ENCODE measurements at places on chromosomes 3 and 15.

DNA sequence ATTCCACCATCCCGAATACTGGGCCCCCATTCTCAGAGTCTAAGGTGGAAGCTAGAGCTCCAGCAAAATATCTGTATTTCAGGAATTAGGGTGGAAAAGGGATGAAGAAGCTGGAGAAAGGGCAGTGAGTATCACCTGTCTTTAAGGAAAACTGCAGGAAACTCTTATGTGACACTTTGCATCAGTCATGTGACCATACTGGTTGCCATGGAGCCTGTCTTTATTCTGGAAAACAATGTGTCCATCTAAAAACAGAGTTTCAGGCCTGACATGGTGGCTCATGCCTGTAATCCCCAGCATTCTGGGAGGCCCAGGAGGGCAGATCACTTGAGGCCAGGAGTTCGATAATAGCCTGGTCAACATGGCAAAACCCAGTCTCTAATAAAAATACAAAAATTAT is 52.9 kb upstream of the FSIP1 start:
- no peak for DNase-seq

DNA sequence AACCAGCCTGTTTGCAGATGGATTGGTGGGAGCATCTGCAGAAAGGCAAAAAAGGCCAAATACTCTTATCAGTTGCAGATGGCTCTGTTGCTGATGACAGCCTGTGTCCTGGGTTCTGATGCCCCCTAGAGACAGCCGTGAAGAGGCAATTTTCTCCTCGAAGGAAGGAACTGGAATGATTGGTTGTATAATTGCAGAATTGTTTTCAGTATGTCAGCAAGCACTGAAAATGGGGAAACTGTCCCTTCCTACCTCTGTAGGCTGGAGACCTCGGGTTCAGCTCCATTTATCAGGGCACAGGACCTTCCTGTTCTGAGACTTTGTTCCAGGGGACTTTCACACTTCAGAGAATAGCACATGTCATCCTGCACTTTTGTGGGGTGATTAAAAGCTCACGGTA is 103.0 kb downstream of the PGPEP1L start:
- DNase-seq = no peak

DNA sequence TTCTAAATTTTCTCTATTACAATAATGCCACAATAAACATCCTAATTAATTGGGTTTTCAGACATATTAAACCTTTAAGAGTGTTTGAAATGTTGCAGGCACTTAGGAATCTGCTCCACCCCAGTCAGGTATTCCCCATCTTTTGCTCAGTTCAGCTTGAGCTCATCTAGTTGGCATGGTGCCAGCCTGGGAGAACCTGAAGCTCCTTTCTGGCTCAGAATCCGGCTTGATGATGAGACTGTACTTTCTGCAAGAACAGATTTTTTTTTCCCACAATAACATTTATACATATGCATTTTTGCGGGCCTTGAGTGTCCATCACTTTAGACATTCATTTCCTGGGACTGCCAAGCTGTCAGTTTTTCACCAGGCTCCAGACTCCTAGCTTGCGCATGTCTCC is 7.7 kb upstream of the OXSR1 start:
- no peak for DNase-seq

DNA sequence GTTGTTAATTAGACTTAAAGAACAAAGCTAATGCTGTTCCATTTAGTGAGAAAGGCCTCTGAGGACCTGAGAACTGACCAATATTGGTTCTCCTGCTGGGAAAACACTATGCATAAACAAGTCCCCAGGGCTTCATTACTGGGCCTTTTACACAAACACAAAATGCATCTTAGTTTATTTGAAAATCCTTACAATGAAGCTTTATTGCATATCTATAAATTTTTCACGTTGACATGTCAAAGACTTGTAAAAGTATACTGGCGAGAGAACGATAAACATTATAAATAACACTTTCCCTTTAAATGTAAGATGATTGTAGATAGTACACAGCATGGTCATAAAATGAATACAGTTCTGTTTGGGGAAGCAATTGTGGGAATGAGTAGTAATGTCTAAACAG is 151.7 kb downstream of the ROBO2 start:
- DNase-seq = no peak

- DNase-seq = no peak
Observed at GRCh38 chr3:150828261-150828660, 65.3 kb upstream of the SIAH2 start.

DNA sequence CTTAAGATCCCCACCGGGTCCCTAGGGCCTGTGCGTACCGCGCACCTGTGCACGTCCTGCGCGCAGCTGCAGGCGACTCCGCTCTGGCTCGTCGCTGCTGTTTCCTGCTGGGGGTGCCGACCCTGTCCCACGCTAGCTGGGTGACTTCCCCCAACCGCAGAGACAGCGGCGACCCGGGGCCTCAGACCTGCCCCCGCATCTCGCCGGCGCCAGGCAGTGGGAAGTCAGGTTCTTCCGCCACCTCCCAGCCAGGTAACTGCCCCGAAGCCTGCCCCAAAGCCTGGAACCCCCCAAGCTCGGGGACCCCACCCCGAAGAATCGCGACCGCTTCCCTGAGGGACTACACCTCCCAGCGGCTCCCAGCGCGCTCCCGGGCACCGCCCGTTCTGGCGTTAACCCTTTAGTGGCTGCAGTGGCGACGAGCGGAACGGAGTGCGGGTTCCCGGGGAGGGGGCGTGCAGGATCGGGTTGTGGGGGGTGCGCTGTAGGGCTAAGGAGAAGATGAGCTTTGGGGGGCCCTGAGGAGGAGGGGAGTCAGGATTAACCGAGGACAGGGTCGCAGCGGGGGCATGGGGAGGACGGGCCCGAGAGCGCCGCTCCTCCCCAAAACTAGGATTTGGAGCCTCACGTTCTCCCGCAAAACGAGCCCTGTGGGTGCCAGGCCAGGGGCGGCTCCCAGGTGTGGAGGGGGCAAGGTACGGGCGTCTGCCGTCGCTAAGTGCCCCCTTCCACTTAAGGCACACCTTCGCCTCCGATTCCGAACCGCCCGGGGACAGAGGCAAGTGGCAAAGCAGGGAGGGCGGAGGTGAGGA is 589 bp downstream of the NEIL1 start:
- peak; percentile 94 for DNase-seq

DNA sequence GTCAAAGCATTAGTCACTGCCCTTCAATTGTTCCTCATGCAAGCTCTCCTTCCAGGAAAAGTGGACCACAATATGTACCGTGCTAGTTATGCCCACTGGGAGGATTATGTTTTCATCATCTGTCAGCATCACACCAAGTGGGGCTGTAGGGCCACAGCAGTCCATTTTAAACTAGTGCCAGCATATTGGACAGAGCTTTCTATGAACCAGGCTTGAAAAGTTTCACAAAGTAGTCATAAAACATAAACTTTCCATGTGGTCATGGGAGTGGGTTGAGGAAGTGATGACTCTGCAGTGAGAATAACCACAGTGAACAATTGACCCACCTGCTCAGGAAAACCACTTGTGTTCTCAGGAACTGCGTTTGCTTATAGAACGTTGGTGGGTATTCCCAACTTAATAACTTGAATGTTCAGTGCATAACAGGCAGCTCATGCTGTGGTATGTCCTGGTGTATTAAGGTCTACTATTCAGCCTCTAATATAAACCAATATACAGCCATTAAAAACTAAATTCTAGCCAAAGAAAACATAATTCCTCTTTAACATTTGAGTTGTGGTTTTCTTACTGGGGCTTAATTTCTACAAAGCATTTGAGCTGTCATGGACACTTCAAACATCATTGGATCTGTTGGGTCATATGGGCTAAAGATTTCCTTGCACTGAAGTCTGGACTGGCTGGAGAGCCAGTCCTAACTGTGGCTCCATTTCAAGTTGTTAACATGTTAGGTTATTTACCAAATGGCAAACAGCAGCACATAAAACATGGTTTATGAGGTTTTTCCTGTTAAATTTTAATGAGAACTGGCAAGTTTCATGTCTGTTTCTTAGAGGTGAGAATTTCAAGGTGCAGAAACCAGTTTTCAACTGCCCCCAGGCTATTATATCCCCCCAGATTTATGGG is 274.1 kb downstream of the OTOL1 start:
- no peak for DNase-seq

GRCh38 chr3:172397716-172398405 is 50.4 kb downstream of the GHSR start:
- no peak for DNase-seq

DNA sequence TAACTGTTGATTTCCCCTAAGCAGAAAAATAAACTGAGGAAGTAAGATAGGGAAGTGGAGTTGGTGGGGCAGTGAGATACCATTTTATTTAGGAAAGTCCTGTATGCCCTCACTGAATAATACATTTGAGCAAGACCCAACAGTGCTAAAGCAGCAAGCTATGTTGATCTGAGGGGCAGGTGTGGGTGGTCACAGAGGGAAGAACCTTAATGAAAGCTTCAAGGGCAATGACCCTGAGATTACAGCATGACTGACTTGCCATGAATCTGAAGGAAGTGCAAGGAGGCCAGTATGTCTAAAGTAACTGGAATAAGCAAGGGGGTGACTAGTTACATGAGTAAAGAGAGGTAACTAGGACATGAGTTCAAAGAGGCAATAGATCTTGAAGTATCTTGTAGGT is 159.5 kb downstream of the CD47 start:
- DNase-seq = no peak

GRCh38 chr3:140463355-140463754 is 214.5 kb upstream of the TRIM42 start:
- no peak for DNase-seq

DNA sequence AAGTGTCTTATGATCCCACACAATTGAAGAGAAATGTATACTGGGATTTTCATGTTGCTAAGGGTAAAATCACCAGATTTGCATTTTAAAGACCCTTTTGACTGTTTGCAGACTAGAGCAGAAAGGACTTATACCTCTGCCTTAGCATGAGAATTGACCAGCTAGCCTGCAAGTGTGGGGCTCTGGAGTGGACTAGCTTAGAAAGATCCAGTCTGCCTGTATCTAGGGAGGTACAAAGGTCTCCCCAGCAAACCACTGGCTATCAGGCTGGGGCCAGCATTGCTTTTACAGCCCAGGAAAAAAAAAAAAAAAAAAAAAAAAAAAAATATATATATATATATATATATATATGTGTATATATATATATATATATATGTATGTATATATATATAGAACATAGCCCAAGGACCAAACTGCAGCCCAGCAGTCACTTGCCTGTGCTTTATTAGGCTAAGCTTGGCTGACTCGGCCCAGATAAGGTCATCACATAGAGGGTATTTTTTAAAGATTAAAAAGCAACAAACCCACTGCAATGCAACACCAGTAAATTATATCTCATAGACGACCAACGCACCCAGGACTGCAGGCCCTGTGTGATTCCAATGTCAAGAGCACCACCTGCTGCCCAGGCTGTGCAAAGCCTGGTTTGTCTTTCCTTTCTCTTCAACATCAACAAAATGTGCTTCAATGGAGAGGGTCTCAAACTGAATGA is 63.7 kb downstream of the DCLK3 start:
- no peak for DNase-seq

GRCh38 chr15:75662823-75663519 is 15.3 kb downstream of the SNX33 start:
- no peak for DNase-seq

DNA sequence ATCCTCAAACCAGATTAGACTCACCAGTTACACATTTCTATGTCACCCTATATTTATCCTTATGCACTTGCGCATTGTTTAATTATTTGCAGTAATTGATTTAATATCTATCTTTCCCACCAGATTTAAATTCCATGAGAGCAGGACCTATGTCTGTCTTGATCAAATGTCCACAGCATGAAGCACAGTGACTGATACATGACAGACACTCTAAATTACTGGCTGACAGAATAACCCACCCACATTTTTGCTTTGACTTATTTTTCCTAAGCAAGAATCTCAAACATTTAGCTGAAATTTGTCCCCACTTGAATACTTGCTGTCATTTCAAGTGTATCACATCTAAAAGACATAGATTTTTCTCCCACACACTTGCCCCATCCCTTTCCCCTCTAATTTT is 7.5 kb downstream of the CD200R1 start:
- no peak for DNase-seq

DNA sequence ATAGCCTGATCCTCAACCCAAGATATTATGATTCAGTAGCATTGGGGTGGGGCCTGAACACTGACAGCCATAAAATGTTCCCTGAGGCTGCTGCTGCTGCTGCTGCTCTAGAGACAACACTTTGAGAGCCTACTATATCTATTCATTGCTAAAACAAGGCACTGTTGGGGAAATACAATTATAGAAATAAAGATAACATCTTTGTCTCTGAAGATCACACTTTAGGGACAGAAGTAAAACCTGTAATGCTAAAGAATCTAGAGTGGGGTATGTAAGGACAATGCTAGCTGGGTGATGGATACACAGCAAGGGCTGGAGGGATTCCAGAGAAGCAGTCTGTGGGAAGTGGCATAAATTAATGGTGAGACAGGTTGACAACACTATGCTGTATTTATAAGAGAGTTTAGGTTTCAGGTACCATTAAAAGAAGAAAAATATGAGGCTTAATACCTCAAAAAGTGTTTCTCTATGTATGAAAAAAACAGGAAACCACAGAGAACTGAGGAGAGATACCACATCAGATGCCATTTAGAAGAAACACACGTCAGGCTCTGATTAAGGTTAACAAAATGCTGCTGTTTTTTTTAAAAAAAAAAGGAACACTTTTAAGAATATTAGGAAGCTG is 115.9 kb downstream of the CBLB start:
- no peak for DNase-seq

DNA sequence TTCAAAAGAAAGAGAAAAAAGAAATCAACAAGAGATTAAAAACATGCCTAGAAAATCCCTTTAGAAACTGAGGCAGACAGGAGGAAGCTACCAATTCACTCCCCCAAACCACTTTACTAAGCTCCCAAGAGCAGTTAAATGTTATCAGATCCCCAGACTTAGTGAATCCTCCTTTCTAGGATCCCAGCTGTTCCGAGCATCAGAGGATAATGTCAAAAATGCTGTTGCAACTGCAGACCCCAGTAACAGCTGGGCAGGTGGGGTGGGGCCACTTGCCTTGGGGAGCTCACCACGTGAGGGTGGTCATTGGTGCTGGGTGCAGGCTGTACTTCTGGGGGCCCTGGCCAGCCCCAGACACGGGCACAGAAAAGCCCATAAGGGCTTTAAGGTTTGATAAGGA is 9.1 kb downstream of the POMGNT2 start:
- DNase-seq = no peak

DNA sequence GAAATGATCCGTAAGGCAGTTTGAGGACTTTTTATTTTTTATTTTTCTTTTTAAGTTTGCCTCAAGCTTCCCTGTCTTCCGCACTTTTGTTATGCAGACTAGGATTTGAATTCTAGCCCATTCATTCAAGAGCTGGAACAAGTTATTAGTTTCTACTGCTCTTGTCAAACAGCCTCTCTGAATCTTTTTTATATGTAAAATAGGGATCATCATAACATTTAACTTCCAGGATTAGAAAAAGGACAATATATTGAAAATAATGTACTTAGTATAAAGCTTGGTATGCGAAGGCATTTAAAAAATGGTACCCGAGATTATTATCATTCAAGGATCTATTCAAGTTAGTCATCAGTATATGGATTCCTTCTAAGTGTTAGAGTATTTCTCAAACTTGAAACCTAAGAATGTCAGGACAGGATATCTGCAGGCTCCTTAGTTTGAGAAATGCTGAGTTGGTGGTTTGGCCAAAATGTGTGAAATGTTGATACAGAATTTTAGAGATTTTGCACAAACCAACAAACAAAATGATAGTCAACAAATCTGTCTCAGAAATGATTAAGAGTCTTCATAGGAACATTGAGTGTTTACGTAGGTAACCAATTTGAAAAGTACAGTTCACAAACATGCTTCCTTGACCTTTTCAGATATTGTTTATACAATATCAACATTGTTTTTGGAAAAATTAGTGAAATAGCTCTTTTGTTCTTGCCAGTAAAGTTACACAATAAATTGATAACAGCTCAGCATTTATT is 40.5 kb upstream of the IGSF10 start:
- DNase-seq = no peak

- DNase-seq = no peak
Observed at GRCh38 chr3:48989126-48989795, 780 bp upstream of the P4HTM start.
